ENCODE measurements at places on chromosomes 1 and 21.

GRCh38 chr1:56958526-56958925 is 7.3 kb downstream of the C8B start:
- no peak for DNase-seq

- peak; percentile 92 for DNase-seq
Measured at GRCh38 chr1:37556712-37557196, at the start of gene DNALI1. DNALI1 (plus strand) TSS chr1:37556940; CDS start chr1:37556995, 55 bp downstream.

- DNase-seq: no peak
Measured at GRCh38 chr1:4006676-4007374, 106.8 kb upstream of the C1orf174 start.

DNA sequence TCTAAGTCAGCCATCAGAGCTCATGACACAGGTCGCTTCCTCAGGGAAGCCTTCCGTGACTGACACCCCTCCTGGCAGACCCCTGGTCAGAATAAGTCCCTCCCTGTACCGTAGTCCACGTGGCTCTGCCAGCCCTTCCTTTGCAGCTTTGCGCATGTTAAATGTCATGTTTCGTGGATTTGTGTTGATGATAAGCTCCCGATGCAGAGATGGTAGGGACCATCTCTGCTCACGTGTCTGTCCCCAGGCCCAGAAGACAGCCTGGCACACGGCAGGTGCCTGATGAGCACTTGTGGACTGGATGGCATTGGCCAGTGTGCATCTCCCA is 75.9 kb downstream of the DHRS3 start:
- DNase-seq: no peak

DNA sequence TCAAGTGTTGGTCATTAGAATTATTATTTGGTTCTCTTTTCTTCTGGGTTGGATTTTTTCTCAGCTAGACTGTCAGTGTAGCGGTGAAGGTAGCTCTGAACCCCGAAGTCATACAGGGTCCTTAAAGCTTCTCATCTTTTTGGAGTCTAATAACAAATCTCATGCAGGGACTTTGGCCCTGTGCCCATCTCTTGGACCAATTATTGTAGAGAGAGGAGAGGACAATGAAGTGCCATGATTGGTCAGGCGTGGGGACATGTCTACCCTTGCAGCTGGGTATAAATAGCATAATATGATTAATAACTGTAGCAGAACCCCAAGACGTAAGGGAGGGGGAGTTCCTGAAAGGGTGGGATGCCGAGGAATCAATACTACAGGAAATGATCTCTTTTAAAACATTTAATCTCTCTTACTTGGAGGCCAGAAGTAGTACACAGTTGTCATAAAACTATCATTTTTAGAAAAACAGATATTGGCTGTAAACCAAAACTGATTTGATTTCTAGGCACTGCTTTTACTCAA is 8.8 kb downstream of the MAGI3 start:
- DNase-seq: no peak

DNA sequence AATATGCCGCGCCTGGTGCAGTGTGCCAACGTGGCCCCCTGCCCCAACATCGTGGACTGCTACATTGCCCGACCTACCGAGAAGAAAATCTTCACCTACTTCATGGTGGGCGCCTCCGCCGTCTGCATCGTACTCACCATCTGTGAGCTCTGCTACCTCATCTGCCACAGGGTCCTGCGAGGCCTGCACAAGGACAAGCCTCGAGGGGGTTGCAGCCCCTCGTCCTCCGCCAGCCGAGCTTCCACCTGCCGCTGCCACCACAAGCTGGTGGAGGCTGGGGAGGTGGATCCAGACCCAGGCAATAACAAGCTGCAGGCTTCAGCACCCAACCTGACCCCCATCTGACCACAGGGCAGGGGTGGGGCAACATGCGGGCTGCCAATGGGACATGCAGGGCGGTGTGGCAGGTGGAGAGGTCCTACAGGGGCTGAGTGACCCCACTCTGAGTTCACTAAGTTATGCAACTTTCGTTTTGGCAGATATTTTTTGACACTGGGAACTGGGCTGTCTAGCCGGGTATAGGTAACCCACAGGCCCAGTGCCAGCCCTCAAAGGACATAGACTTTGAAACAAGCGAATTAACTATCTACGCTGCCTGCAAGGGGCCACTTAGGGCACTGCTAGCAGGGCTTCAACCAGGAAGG is 4.3 kb downstream of the GJB3 start:
- DNase-seq: no peak

DNA sequence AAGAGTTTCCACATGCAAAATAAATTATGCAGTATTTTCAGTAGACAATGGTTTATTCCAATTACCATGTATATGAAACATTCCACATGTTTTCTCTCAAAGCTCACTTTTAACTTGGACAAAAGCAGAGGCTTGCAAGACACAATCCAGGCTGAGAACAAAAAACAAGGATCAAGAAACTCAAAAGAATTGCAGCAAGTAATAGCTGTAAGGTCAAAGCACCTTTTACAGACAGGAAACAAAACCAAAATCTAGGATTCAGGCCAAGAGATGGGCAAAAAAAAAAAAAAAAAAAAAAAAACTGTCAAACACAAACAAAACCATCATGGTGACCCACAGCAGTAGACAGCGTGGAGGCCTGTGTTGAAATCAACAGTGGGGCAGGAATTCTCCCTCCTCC is 9.3 kb downstream of the RGS1 start:
- no peak for DNase-seq

DNA sequence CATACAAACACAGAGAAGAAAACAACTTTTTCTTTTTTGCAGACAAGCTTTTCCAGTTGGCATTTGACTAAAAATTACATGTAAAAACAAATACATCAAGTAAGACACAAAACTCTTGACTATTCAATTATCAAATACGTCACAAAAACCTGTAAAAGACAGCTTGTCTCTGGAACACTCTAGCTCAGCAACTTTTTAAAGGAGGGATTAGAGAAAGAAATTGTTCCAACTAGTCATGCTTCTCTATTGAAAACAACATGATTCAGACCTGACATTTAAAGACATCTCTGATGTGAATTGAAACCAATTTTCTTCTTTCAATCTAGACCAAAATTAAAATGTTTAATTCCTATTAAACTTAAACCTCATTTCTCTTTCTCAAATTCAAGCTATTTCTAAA is 30.3 kb downstream of the SMYD3 start:
- DNase-seq: no peak

GRCh38 chr1:119390526-119390925 is 21.9 kb downstream of the HAO2 start:
- no peak for DNase-seq

- DNase-seq: no peak
Measured at GRCh38 chr21:17779496-17779895, 39.7 kb downstream of the C21orf91 start.

DNA sequence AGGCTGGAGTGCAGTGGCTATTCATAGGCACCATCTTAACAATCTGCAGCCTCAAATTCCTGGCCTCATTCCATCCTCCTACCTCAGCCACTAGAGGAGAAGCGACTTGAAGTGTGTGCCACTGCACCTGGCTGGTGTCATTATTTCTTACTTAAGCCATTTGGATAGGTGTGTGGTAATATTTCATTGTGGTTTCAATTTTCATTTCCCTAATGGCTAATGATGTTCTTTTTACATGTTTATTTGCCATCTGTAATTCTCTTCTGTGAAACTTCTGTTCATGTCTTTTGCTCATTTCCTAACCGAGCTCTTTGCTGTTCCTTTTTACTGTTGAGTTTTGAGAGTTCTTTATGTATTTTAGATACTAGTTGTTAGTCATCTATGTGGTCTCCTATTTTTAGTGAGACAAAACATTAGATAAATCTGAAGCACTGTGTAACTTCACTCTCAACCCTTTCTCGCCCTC is 66.8 kb downstream of the SLC27A3 start:
- no peak for DNase-seq
